Thyroid gland (tissue), 4 donors: ENCODE measurements at places on chromosomes 12 and 14. TPM values are rescaled to one million over a fixed set of nuclear protein-coding genes. Genes with fewer than 3 reads are reported as not detected.
A peak's percentile ranks its signal among the peaks of the same experiment; 100 is the strongest.

DNA sequence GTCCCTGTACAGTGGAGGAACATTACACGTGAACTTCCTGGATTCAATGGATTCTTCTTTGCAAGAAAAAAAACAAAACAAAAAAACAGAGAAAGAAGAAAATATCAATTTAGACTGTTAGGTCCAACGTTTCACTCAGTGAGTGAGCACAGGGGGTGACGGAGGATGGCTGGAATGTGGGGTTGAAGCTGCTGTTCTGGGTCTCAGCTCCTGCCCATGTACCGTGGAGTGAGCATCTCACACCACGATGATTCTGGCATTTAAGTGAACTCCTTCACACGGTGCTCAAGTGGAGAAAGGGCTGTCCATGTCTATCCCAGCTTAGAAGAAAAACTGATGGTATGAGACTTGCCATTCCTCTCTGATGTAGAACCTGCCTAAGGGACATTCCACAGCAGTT is 23.2 kb downstream of the CCND2 start:
- H3K27me3 ChIP-seq = no peaks in the 10 kb centered on the region
- peak; percentile 64 for DNase-seq
- peaks cover 19% of the 10 kb centered on the region for H3K36me3 ChIP-seq
- no peaks in the 10 kb centered on the region for H3K4me1 ChIP-seq
- H3K4me3 ChIP-seq = no peak overlapping the region

GRCh38 chr14:36619131-36619530 is 36.7 kb upstream of the NKX2-8 start:
- no peaks in the 10 kb centered on the region for H3K27me3 ChIP-seq
- no peaks in the 10 kb centered on the region for H3K36me3 ChIP-seq
- no peaks in the 10 kb centered on the region for H3K4me1 ChIP-seq
- H3K4me3 ChIP-seq = no peak overlapping the region
- no peak overlapping the region for H3K27ac ChIP-seq

The DCD gene
- total RNA-seq = not detected

- no peak overlapping the region for H3K27ac ChIP-seq
- H3K27me3 ChIP-seq = no peaks in the 10 kb centered on the region
- H3K4me1 ChIP-seq = peaks cover 59% of the 10 kb centered on the region
- no peak overlapping the region for H3K4me3 ChIP-seq
Measured at GRCh38 chr12:116065606-116066005, 211.9 kb downstream of the MED13L start.

DNA sequence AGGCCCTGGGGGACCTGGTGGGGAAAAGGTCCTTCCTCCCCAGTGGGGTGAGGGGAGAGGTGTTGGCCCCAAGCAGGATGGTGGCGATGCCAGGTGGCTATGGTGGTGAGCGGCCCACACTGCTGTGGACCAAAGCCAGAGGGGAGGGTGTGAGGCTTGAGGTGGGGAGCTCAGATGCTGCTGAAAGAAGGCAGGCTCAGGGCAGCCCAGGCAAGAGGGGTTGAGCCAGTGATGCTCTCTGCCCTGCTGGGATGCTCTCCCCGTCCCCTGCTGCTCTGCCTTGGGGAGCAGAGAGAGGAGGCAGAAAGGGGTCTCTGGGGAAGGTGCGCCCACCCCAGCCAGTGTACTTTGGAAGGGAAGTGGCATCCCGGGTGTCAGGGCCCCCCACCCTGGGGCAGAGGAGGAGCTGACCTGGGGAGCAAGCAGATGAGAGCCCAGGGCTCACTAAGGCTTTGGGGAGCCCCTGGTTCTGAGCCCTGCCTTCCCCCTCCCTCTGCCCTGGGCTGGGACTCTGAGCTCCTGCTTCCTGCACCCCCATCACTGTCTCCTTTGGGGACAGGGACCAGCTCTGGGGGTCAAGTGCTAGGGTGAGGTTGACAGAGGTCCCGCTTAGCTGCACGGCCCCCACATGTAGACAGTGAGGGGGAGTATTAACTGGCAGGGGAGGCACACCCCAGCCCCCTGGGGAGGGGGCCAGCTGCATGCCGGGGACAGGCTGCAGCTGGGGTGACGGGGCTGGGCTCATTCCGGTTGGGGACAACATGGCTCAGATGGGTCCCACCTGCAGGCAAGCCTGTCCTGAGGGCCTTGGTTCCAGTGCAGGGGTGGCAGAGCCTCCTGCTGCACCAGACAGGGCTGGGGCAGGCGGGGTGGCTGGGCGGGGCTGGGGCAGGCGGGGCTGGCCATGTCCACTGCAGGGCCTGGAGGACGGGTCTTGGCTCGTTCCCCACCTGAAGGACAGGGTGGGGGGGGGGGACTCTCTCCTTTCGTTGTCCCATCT is 124.4 kb downstream of the KIF26A start:
- H3K4me3 ChIP-seq = no peak overlapping the region
- no peaks in the 10 kb centered on the region for H3K36me3 ChIP-seq
- H3K27me3 ChIP-seq = no peaks in the 10 kb centered on the region
- H3K4me1 ChIP-seq = no peaks in the 10 kb centered on the region

GRCh38 chr12:97545804-97546203 is 83.2 kb downstream of the RMST start:
- H3K4me3 ChIP-seq = no peak overlapping the region
- DNase-seq = no peak
- H3K36me3 ChIP-seq = no peaks in the 10 kb centered on the region
- H3K27ac ChIP-seq = no peak overlapping the region
- H3K27me3 ChIP-seq = no peaks in the 10 kb centered on the region
- peaks cover 37% of the 10 kb centered on the region for H3K4me1 ChIP-seq

DNA sequence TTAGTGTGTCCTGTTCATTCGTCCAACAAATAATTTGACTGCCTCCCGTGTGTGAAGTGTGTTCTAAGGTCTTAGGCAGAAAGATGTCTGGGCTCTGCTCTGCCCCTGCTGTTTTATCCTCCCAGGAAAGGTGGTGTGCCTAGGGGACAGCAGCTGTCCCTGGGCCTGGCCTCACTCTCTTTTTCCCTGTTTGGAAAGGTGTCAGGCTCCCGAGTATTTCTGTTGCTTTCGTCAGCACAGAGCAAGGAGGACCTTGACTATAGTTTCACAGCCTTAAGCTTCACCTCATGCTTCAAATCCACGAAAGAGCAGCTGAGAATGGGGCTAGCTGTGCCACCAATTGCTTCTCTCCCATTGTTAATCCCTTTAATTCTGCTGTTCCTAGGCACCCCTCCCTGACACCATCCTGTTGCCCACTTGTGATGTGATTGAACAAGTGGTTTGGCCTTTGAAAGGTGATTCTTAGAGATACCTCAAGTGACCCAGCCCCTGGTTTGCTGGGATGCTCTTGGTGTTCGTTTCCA is 54.2 kb downstream of the TGFB3 start:
- no peaks in the 10 kb centered on the region for H3K4me1 ChIP-seq
- no peaks in the 10 kb centered on the region for H3K36me3 ChIP-seq
- no peak for DNase-seq
- no peaks in the 10 kb centered on the region for H3K27me3 ChIP-seq
- no peak overlapping the region for H3K4me3 ChIP-seq

DNA sequence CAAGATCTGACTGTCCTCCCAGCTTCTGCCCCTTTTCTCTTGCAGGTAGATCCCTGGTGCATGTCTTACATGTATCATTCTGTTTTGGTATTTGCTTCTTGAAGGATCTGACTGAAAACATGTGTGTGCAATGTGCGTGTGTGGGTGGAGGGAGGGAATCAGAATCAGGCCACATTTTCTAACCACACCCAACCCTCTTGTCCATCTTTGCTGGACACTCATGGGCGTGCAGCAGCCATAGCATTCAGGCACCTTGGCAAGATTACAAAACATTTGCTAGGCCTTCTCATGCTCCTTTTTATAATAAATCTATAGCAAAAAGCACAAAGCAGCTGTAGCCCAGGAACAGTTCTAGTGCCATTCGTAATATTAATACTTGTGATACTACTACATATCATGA is 233.6 kb upstream of the E2F7 start:
- no peaks in the 10 kb centered on the region for H3K4me1 ChIP-seq
- no peaks in the 10 kb centered on the region for H3K36me3 ChIP-seq

The SCNN1A gene
- total RNA-seq = 449 TPM

DNA sequence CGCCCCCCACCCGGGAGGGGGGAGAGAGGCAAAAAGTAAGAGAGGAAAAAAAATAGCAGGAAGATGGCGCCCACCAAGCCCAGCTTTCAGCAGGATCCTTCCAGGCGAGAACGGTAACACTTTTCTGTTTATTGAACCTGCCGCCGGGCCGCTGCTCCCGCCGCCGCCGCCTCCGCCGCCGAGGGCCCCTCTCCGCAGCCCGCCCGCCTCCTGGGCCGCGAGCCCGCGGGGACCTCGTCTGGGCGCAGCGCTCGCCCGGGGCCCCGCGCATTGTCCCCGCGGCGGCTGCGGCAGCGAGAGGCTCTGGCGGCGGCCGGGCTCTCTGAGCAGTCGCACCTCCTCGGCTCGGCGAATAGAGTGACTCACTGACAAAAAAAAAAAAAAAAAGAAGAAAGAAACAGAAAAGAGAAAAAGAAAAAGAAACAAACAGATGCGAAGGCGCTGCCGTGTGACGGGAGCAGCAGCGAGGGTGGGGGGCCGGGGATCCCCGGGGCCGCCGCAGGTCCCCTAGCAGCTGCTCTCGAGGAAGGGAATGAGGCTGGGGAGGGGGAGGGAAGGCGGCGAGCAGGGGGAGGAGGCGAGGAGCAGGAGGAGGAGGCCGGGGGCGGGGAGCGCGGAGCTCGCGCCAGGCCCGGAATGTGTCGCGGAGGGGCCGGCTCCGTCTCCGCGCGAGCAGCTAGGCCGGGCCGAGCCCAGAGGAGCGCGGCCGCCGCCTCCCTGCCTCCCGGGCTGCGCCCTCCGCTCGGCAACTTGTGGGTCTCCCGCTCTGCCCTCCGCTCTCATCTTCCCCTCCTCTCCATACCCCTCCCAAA is 781 bp downstream of the NPAS3 start:
- peaks cover 3% of the 10 kb centered on the region for H3K27me3 ChIP-seq
- peak overlapping the region; percentile 79 for H3K27ac ChIP-seq
- peak; percentile 90 for DNase-seq
- H3K36me3 ChIP-seq = no peaks in the 10 kb centered on the region
- H3K4me1 ChIP-seq = peaks cover 11% of the 10 kb centered on the region

GRCh38 chr12:120121766-120122293 is 5.3 kb upstream of the RAB35 start:
- no peak for DNase-seq
- H3K27ac ChIP-seq = no peak overlapping the region
- H3K4me1 ChIP-seq = peaks cover 12% of the 10 kb centered on the region
- peaks cover 6% of the 10 kb centered on the region for H3K36me3 ChIP-seq
- no peaks in the 10 kb centered on the region for H3K27me3 ChIP-seq

The PRR4 gene
- total RNA-seq = 7.5 TPM

GRCh38 chr14:70906793-70907175 is 475 bp upstream of the PCNX1 start:
- H3K27me3 ChIP-seq = no peaks in the 10 kb centered on the region
- peak overlapping the region; percentile 95 for H3K27ac ChIP-seq
- peak overlapping the region; percentile 26 for H3K4me3 ChIP-seq

- H3K27ac ChIP-seq = no peak overlapping the region
- peaks cover 24% of the 10 kb centered on the region for H3K36me3 ChIP-seq
- no peak for DNase-seq
Measured at GRCh38 chr12:51051787-51052186, 3.7 kb downstream of the LETMD1 start.

The OGFOD2 gene
- 5.9 TPM for total RNA-seq

The CORO1C gene
- 22.0 TPM for total RNA-seq

GRCh38 chr14:53152184-53152886 is 788 bp downstream of the DDHD1 start:
- no peaks in the 10 kb centered on the region for H3K27me3 ChIP-seq
- DNase-seq = peak; percentile 43
- peaks cover 3% of the 10 kb centered on the region for H3K4me1 ChIP-seq
- no peaks in the 10 kb centered on the region for H3K36me3 ChIP-seq
- H3K4me3 ChIP-seq = peak overlapping the region; percentile 82
- H3K27ac ChIP-seq = peak overlapping the region; percentile 80

DNA sequence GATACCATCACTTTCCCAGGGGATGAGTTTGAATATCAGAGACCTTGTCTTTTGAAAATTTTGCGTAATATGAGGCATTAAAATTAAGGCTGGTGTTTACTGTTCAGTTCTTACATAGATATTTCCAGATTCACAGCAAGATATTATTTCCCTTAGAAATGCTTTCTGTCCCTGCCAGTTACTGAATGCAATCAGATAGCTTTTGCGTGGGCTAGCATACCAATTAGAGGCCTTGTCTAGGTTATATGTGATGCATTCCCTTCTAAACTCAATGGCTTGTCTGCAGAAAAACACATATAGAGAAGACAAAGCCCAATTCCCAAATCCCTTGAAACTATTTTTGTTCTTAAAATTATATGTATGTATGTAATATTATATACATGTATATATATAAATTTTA is 167.8 kb downstream of the RMST start:
- H3K4me1 ChIP-seq = no peaks in the 10 kb centered on the region
- no peak overlapping the region for H3K27ac ChIP-seq
- no peak for DNase-seq
- H3K27me3 ChIP-seq = no peaks in the 10 kb centered on the region
- no peaks in the 10 kb centered on the region for H3K36me3 ChIP-seq

DNA sequence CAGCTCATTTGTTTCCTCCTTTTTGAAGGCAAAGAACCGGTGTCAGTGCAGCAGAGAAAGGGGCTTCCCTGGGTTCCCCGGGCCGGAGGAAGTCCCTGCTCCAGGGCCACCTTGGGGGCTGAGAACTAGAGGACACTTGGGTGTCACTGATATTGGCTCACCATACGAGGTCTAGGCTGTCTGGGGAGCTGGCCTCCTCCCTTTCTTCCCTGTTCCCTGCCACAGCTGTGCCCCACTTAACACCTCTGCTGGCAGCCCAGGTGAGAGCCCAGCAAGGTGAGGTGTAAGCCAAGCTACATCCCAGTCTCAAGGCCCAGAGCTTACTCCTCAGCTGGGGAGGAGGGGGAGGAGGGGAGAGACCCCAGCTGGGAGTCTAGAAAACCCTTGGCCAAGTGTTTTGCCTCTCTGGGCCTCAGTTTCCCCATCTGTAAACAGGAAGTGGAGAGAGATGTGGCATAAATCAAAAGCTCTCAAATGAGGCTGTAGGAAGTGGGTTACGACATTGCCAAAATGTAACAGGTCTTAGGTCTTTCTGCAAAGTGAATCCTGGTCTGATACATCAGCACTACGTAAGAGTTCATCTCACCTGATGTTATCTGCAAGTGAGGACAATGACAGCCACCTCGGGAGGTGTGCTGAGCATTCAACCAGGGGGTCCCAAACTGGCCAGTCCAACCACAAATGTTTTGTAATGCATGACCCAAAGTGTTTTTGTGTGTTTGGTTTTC is 25.5 kb downstream of the RASAL1 start:
- H3K4me1 ChIP-seq = peaks cover 6% of the 10 kb centered on the region
- no peaks in the 10 kb centered on the region for H3K27me3 ChIP-seq
- H3K4me3 ChIP-seq = no peak overlapping the region
- DNase-seq = no peak
- H3K36me3 ChIP-seq = peaks cover 7% of the 10 kb centered on the region
